ENCODE measurements at places on chromosomes 1 and 21.

- DNase-seq: no peak
Measured at GRCh38 chr1:61869691-61870109, 127.4 kb downstream of the PATJ start.

DNA sequence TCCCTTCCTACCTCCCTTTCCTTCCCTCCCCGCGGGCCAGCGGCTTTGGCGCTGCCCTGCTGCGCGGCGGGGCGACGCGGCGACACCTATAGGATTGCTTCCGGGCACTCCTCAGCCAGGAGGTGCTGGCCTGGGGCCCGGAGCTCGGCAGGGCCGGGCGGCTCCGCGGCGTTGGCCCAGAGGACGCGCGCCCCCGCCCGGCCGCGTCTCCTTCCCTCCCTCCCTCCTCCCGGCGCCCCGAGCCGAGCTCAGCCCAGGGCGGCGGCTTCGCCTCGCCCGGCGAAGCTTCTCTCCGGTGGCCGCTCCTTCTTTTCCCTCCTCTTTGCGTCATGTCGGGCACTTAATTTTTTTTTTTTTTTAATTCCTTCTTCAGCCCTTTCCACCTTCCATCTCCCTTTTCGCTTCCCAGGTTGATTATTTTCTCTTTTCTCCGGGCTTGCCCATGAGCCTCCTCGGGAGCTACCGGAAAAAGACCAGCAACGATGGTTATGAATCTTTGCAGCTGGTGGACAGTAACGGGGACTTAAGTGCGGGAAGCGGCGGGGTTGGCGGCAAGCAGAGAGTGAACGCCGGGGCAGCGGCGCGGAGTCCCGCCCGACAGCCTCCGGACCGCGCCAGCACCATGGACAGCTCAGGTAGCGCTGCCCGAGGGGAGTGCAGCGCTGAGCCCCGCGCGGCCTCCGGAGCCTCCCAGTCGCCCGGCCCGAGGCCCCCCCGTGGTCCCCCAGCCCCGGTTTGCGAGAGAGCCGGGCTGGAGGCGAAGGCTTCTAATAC, at the start of gene DNAJC6:
Gene DNAJC6, plus strand, starts transcription at position 240 of the 774 bp plus-strand sequence. Its CDS starts 203 bp downstream, at position 443.
- no peak for DNase-seq

DNA sequence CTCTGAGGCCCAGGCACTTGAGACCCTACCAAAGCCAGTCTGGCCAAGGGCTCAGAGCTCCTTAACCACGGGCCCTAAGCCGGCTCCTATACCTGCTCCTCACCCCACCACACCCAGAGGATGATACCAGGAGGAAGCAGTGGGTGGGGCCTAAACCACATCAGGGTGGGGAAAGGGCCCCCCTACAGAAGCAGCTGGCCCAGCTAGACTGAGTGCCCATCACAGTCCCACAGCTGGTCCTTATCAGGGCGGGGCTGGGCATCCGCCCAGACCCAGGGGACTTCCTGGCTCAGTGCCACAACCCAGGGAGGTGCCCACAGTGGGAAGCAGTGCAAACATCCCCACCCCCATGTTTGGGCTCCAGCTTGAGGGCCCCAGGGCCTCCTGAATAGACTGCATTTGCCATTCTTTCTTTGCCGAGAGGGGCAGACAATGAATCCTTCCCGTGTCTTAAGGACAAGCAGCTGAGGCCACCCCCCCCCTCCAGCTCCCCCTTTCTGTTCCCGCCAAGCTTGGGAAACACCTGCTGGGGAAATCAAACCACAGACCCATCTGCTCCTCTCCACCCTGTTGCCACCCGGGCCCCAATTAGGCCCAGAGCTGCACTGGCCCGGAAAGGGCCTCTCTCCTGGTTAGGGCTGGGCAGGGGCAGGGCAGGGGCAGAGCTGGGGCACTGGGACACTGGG, 6.2 kb downstream of the E2F2 start:
- no peak for DNase-seq

DNA sequence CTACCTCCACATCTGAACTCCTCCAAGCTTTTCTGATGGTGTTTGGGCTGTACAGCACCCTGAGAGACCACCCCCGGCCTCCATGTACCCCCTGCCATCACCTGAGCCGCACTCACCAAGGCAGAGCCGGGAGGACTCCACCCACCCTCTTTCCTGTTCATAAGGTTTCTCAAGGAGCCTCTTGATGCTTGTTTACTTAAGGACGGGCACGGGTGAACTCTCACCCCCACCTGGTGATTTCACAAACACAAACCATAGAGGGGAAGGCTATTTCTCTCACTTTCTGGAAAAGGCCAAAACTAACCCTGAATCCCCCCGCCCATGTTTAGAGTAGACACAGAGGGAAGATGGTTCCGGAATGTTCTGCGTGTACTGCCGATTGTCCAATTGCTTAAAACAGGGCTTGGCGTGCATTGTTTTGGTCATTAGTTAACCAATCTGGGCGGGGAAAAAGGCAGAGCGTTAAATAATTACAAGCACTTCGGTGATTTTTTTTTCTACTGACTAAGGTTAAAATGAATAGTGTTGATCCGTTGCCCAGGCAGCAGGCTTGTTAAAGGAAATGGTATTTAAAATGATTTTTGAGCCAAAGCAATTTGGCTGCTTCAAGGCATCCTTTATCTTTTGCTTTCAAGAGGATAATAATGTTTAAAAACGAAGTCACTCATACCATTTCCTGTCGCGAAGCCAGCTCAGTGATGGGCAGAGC, 279.8 kb upstream of the VAMP3 start:
- DNase-seq: no peak

GRCh38 chr1:86548839-86549238, 2.0 kb downstream of the CLCA4 start:
- DNase-seq: no peak
